Activated naive CD4-positive, alpha-beta T cell (primary cell): ENCODE measurements at places on chromosomes 6 and 20.

- no peak for DNase-seq
Observed at GRCh38 chr20:20495729-20496503, 128.0 kb downstream of the INSM1 start.

GRCh38 chr20:60152792-60153191 is 194.6 kb downstream of the CDH26 start:
- no peak for DNase-seq

- DNase-seq = no peak
Observed at GRCh38 chr20:62980970-62981369, 25.8 kb downstream of the BHLHE23 start.

GRCh38 chr6:11770546-11771466 is 7.8 kb downstream of the ADTRP start:
- DNase-seq = no peak

DNA sequence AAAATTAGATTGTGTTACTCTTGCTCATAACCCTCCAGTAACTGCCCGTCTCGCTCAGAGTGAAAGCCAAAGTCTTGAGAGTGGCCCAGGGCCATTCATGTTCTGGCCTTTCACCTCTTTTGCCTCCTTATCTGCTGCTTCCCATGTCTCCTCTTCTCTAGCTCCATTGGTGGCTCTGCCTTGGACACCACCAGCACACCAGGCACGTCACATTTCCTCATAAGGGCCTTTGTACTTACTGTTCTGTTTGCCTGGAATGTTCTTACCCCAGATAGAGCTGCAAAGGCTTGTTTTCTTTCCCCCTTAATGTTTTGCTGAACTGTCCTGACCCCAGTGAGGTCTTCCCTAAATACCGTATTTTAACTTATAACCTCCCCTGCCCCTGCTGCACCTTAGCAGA is 29.3 kb downstream of the MCM8 start:
- DNase-seq = no peak

DNA sequence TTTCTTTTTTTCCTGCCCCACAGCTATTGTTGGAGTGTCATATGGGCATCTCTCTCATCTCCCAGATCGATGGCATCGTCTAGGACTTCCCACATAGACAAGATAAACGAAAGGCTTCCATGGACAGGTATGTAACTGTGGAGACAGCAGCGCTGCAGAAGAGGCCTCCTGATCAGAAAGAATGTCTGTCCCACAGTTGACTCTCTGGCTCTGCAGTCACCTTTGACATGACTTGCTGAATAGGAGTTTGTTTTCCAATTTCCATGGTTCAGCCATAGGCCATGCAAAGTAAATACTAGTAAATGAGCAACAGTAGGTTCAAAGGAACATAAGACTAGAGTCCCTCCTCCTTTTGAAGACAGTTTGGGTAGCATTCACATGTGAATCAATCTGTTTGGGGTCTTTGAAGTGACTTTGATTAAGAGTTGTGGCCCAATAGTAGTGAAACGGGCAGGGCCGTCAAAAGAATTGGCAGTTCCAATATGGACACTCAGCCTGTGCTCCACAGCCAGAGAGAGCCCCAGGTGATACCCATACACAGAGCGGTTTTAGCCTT is 134.7 kb upstream of the IFNGR1 start:
- DNase-seq = no peak

DNA sequence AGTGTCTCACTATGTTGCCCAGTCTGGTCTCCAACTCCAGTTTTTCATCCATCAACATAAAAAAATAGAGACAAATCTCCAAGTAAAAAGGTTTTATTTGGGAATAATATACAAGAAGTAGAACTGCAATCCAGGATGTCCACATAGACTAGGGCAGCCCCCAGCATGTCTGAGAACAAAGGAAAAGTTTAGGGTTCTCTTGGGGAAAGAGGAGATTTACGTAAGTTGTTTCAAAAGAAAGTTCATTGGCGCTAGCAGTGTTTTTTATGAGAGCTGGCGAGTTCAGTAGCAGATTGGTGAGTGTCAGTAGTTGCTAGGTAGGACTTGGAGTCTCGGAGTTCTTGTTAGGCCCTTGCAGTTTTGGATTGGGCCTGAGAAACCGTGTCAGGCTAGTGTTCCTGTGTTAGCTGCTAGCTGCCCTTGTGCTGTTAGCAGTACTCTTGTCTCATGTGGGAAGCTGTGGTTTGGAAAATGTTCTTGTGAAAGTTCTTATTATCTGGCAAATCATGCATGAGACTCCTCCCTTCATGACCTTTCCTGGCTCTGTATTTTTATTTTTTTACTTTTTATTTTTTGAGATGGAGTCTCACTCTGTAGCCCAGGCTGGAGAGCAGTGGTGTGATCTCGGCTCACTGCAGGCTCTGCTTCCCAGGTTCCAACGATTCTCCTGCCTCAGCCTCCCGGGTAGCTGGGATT is 24.7 kb downstream of the TTLL9 start:
- DNase-seq = no peak

DNA sequence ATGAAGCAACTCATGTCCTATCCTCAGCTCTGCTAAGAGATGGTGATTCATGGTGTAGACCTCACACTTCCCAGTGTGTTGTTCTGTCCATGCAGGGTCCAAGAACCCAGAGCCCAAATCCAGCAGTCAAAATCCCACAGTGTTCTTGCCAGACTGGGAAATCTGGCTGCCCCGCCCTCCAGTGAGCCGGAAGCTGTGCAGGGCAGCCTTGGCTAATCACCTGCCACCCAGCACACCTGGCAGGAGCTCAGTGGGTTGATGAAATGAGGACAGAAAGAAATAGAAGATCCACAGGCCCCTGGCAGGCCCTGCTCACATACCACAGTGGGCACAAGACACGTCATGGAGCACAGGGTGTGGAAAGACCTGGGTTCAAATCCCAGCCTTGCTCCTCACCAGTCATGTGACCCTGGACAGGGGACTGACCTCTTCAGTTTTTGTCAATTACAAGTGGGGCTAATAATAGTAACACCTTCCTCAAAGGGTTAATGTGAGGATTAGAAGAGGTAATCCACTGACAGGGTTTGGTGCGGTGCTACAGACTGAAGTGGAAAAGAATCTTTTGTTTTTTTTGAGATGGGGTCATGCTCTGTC is 13.6 kb upstream of the GUCA1A start:
- no peak for DNase-seq

DNA sequence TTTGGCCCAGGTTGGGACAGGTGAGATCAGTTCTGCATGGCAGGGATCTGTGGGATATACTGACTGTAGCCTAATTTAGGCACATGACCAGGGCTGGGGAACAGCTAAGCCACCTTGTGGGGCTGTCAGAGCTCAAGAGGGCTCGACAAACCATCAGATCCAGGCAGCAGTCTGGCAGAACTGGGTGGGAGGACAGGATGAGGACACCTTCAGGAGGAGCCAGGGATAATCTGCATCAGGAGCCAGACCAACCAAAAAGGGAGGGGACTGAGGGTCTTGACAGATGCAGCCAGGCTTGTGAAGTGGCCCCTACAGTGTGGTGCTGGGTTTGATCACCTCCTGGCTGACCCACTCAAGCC is 123.4 kb downstream of the MAFB start:
- DNase-seq = no peak

DNA sequence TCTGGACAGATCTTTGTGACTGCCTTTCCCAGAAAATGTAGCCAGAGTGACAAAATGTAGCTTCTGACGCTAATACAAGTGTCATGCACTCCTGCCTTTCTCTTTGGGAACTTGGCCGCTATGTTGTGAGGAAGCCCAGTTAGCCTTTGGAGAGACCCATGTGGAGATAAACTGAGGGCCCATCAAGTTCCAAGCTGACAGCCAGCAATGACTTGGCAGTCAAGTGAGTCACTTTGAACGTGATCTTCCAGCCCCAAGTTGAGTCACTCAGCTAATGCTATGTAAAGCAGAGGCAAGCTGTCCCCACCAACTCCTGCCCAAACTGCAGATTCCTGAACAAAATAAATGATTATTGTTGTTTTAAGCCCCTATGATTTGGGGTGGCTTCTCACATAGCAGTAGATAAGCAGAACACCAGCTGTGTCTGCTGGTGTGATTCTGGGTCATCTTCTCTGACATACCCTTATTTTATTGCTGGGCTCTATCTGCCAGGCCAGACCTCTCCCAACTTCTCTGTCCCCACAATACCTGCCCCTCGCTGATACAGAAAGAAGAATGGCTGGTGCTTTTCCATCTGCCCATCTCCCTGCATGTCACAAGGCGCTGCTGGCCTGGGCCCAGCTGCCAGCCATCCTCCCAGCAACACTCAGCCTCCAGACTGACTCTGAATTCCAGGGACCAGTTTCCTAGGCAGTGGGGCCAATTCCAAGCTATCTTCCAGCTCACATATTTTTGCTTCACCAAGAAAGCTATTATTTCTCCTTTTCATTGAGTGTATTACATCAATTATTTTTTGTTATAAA is 274.8 kb downstream of the LRFN2 start:
- no peak for DNase-seq

GRCh38 chr6:116221911-116222310 is 32.0 kb downstream of the TSPYL4 start:
- no peak for DNase-seq

DNA sequence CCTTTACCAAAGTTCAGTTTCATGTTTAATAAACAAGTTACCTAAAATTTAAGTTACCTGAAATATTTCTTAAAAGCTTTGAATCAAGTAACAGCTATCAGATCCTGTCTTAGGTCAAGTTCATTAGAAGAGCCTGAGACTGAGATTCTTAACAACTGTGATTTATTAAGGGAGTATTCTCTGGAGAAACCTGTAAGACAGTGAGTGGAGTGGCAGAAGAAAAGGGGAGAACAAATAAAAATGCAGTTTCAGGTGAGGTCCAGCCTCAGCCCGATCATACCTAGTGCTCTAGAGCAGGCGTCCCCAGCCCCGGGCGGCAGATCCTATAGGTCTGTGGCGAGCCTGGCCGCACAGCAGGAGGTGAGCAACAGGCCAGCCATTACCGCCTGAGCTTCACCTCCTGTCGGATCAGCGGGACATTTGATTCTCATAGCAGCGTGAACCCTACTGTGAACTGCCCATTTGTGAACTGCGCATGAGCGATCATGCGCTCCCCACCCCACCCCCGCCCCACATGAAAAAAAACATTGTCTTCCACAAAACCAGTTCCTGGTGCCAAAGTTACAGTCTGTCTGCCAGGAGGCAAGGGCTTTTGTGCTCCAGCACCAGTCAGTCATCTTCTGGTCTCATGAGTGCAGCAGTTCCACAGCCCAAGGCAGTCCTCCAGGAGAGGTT is 59.2 kb upstream of the ADGRB3 start:
- no peak for DNase-seq

- DNase-seq = no peak
Observed at GRCh38 chr20:3867802-3868201, 21.2 kb downstream of the MAVS start.

DNA sequence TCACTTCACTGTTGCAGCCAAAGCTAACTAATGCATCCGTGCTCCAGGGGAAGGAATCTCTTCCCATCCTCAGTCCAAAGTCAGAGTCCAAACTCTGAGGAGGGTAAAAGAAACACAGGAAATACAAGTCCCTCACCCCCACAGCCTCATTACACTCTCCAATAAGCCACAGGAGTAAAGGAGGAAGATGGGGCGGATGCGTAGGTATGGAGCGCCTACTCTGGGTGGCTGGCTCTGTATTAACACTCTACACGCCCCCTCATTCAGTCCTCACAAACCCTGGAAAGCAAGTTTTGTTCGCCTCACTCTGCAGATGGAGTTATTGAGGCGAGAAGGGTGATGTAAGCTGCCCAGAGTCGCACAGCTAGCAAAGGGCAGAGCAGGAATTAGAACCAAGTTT is 242.9 kb downstream of the NRN1 start:
- DNase-seq = no peak

DNA sequence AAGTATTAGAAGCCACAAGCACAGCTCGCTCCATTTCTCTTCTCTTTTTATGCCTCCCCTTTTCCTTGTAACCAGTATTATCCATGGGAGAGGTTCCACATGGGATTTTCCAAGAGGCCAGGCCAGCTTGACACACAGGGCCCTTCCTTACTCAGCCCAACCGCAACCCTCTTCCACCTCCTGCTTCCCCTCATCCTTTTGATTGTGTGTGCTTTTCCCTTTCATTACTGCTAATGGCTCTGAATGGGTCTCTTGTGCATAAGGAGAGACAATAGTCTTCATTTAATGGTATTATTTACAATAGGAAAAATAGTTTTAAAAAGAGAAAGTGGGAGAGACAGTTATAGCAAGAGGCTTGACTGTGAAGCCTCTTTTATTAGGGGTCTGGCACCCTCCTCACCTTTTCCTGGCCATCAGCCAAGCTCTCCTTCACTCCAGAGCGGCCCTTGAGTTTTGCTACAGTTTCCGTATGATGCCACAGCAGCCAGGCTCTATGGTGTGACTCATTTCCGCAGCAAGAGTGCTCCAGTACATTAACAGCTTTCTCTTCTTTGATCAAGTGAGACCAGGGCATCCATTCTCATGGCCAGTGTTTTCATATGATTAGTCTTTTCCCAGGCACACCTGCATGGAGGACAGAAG is 579.5 kb downstream of the TFAP2B start:
- no peak for DNase-seq

GRCh38 chr6:5766260-5766659 is 240.5 kb downstream of the NRN1 start:
- no peak for DNase-seq

DNA sequence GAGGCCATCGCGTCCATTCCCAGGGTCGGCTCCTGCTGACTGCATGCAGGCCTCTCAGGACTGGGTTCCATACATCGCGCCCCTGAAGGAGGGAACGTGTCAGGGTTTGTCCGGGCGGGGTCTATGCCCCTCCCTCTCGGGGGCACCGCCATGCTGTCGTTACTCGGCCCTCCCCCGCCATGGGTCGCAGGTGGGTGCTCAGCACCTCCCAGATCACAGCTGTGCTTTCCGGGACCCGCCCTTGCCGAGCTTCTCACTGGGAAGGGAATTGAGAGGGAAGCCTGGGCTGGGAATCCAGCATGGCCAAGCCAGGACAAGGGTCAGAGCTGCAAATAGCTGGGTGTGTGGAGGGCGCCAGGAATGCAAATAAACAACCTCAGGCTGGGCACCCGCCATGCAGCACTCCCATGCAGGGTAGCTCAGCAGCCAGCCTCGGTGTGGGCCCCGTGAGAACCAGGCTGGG is at the start of gene FRMD1:
TSS of gene FRMD1 (minus strand) at position 270 of the 463 bp plus-strand sequence. CDS start at position 152, 118 bp downstream.
- DNase-seq = no peak

DNA sequence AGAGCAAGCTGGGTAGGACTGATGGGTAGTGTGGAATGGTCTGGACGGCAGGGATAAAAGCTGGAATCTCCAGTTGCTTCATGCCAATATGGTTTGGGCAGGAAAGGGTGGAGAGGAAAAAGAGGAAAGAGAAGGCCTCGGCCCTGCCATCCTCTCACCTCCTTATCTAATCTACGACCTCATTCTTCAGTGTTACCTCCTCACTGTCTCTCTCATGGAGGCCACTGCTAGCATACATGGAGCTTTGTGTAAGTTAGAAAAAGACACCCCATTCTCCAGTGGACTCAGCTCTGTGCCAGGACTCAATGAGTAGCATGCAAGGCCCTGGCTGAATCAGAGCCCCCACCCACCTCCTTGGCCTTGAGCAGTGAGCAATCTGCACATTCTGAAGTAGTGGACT is 6.1 kb upstream of the ARID1B start:
- DNase-seq = no peak

GRCh38 chr6:169174516-169175359 is 78.9 kb downstream of the THBS2 start:
- DNase-seq = no peak

GRCh38 chr6:6125495-6125894 is 118.8 kb upstream of the NRN1 start:
- DNase-seq = no peak

- peak; percentile 61 for DNase-seq
Observed at GRCh38 chr6:2940010-2940850, 31.1 kb downstream of the SERPINB6 start.

- no peak for DNase-seq
Observed at GRCh38 chr6:83169511-83169910, 23.6 kb downstream of the PGM3 start.
